ENCODE measurements at places on chromosomes 2 and 18. TPM values are rescaled to one million over a fixed set of nuclear protein-coding genes. Genes with fewer than 3 reads are reported as not detected.

DNA sequence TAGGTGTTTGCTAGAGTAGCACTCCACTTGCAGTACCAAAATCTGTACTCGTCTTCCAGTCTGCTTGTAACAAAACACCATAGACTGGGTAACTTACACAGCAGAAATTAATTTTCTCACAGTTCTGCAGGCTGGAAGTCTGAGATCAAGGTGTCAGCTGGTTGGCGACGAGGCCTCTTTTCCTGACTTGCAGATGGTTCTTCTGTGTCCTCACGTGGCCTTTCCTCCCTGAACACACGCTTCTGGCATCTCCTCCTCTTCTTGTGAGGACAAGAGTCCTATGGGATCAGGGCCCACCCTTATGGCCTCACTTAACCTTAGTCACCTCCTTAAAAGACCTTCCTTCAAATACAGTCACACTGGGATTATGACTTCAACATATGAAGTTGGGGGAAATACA lies 493.5 kb upstream of the MYT1L start:
- H3K27me3 ChIP-seq, result no peaks in the 10 kb centered on the region
- H3K36me3 ChIP-seq, result no peaks in the 10 kb centered on the region
- no peak overlapping the region for H3K27ac ChIP-seq
- no peak for DNase-seq
- H3K4me3 ChIP-seq, result no peak overlapping the region
- no peaks in the 10 kb centered on the region for H3K4me1 ChIP-seq

- no peak for DNase-seq
- no peak overlapping the region for H3K4me3 ChIP-seq
- no peaks in the 10 kb centered on the region for H3K36me3 ChIP-seq
- H3K4me1 ChIP-seq, result no peaks in the 10 kb centered on the region
Measured at GRCh38 chr2:126860385-126860784, 38.3 kb upstream of the TEX51 start.

DNA sequence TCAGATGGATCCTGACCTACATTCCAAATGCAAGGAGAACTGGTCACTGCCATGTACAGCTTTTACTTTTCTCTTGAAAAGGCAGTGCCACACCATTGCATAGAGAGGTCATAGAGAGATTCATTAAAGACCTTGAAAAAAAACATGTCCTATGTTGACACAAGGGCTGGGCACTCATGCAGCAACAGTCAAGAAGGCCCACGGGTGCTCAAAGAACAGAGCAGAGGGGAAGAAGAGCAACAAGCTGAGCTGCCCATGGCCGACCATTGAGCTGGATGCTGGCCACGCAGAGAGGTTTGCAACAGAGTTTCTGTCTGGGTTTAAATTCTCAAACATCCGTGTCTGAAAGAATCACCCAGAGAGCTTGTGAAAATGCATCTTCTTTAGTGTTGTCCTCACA lies 99.1 kb downstream of the ADD2 start:
- H3K27me3 ChIP-seq, result no peaks in the 10 kb centered on the region
- peaks cover 10% of the 10 kb centered on the region for H3K4me1 ChIP-seq
- no peak overlapping the region for H3K4me3 ChIP-seq

The CD302 gene
- total RNA-seq, result 1.0 TPM

DNA sequence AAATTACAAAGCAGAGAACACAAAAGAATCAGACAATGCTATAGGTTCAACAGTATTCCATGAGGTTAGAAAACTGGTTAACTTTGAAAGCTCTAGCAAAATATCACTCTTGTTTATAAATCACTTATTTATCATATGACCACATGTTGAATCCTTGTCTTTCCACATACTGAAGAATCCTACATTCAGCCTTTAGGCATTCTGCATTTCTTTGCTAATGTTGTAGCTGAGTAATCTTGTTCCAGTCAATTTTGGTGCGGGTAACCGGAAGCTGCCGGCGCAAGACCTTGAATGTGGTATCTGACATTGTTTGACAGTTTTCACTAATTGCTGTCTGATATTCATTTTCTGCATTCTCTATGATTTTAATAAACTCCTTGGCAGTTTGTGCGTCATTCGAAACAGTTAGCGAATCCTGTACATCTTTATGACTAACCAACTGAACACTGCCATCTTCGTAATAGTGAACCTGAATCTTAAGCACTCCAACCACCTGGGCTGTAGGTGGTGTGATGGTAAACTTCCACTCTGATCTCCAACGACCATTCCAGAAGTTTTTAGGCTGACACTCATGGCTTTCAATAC lies 154.1 kb downstream of the BAZ2B start:
- H3K27me3 ChIP-seq, result no peaks in the 10 kb centered on the region
- H3K4me3 ChIP-seq, result no peak overlapping the region
- no peak overlapping the region for H3K27ac ChIP-seq
- DNase-seq, result no peak

DNA sequence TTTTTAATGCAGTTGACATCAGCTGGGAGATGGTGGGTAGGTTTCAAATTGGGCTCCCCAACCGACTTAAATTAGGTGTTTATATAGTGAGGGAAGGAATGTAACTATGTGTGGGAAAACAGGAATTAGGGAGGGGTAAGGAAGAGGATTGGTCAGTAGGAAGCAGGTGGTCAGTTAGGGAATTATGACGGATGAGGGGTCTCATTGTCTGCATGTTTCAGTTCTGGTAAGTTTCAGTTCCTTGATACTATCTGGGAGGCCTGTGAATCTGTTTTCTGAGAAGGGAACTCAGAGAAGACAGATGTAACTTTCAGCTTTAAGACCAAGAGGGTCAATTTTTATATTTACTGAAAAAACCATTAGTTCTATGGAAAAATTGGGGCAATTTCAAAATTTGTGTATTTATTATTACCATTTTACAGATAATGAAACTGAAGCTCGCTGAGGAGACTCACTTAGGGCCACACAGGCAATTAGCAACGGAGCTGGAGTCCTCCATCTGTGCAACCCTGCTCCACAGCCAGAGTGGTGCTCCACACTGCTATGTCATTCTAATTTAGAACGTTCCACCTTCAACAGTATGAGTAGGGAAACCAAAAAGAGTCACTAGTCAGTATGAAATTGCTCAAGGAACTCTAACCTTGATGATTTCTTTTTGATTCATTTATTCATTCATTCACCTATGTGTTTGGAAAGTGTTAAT lies 36.0 kb upstream of the CCDC195 start:
- no peaks in the 10 kb centered on the region for H3K36me3 ChIP-seq
- no peak overlapping the region for H3K4me3 ChIP-seq
- H3K27ac ChIP-seq, result no peak overlapping the region
- DNase-seq, result no peak

DNA sequence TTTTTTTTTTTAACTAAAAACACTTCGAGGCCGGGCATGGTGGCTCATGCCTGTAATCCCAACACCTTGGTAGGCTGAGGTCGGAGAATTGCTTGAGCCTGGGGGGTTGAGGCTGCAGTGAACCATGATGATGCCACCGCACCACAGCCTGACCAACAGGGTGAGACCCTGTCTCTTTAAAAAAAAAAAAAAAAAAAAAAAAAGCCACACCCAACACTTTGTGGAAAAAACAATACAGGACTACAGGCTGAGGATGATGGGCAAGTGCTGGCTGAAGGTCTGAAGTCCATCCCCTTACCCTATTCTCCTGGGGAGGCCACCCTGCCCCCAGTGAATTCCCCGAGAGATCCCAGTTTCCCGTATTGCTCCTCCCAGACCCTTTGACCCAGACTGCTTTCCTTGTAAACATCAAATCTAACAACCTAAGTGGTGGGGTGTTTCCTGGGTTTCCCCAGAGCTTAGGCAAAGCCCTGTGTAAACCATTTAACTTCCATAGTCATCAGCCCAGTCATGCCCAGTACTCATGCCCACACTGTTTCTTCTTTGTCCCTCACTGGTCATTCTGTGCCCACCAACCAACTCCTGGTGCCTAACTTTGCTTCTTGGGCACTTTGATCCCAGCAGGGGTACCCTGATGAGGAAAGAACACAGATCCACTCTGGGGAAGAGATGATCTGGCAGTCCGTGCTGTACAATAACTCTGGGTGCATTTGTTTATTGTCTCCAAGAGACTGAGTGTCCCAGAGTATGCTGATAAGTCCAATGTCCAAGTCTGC lies 5.8 kb upstream of the TMEM37 start:
- H3K36me3 ChIP-seq, result no peaks in the 10 kb centered on the region
- DNase-seq, result no peak
- peaks cover 26% of the 10 kb centered on the region for H3K27me3 ChIP-seq
- no peak overlapping the region for H3K4me3 ChIP-seq
- no peaks in the 10 kb centered on the region for H3K4me1 ChIP-seq

The LINC00305 gene
- total RNA-seq, result not detected

GRCh38 chr2:206085742-206086445 lies at the start of gene INO80D:
Gene INO80D (minus strand): TSS chr2:206086174. CDS start chr2:206063016, 23,158 bp downstream.
- H3K27ac ChIP-seq, result peak within 1 kb of the TSS; percentile 94
- no peaks in the 10 kb centered on the region for H3K27me3 ChIP-seq
- H3K4me3 ChIP-seq, result peak within 1 kb of the TSS; percentile 90
- H3K36me3 ChIP-seq, result peaks cover 8% of the 10 kb centered on the region
- DNase-seq, result peak; percentile 74

DNA sequence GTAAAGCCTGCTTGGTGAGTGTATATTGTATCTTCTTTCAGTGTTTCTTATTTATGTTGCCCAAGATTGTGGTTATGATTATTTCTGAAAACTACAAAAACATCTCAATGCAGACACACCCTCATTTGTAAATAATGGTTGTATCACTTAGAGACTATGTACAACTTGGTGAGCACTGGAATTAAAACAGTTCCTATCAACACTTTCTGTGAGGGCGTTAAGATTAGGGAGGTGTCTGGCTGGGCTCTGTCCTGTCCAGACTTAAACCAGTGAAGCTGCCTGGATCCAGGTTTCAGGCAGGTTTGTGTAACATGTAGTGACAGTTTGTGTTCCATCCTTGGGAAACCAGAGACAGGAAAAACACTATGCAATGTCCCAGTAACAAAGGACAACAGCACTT lies 49.7 kb downstream of the CTAGE1 start:
- H3K4me3 ChIP-seq, result no peak overlapping the region
- H3K36me3 ChIP-seq, result no peaks in the 10 kb centered on the region
- no peak overlapping the region for H3K27ac ChIP-seq
- no peaks in the 10 kb centered on the region for H3K27me3 ChIP-seq
- no peak for DNase-seq

DNA sequence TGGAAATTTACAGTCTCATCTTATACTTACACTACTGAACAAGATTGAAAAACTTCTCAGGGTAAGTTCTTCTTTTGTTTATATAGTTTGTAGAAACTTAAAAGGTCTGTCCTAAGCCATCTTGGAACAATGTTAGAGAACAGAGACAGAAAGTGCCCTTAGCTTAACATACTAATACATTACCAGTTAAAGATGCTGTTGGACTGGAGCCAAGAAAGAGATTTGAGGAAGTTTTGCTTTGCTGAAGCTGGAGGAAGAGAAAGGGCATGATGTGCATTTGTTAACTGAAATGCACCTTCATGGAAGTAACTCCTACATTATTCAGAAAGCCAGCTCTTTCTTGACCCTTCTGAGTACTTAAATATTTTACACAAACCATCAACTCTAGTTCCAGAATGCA lies 66.5 kb upstream of the TNFRSF11A start:
- H3K27ac ChIP-seq, result no peak overlapping the region
- H3K36me3 ChIP-seq, result peaks cover 83% of the 10 kb centered on the region
- no peak for DNase-seq
- no peak overlapping the region for H3K4me3 ChIP-seq
- H3K4me1 ChIP-seq, result no peaks in the 10 kb centered on the region
- H3K27me3 ChIP-seq, result no peaks in the 10 kb centered on the region

GRCh38 chr2:26738481-26738880 lies 25.6 kb upstream of the SLC35F6 start:
- H3K27ac ChIP-seq, result no peak overlapping the region
- DNase-seq, result no peak
- no peaks in the 10 kb centered on the region for H3K36me3 ChIP-seq
- H3K4me3 ChIP-seq, result no peak overlapping the region
- H3K27me3 ChIP-seq, result no peaks in the 10 kb centered on the region

The TUBB8B gene
- not detected for total RNA-seq

GRCh38 chr18:69898241-69898861 lies 49.3 kb downstream of the CD226 start:
- H3K36me3 ChIP-seq, result peaks cover 23% of the 10 kb centered on the region
- no peak for DNase-seq
- H3K4me3 ChIP-seq, result peak overlapping the region; percentile 42
- H3K27ac ChIP-seq, result peak overlapping the region; percentile 70
- peaks cover 36% of the 10 kb centered on the region for H3K4me1 ChIP-seq
- no peaks in the 10 kb centered on the region for H3K27me3 ChIP-seq

- H3K36me3 ChIP-seq, result no peaks in the 10 kb centered on the region
- no peaks in the 10 kb centered on the region for H3K27me3 ChIP-seq
- no peak overlapping the region for H3K27ac ChIP-seq
- peak; percentile 13 for DNase-seq
Measured at GRCh38 chr2:30862054-30862651, 54.9 kb upstream of the CAPN13 start.

- peaks cover 12% of the 10 kb centered on the region for H3K36me3 ChIP-seq
- H3K27me3 ChIP-seq, result no peaks in the 10 kb centered on the region
- peaks cover 25% of the 10 kb centered on the region for H3K4me1 ChIP-seq
- no peak overlapping the region for H3K27ac ChIP-seq
- no peak overlapping the region for H3K4me3 ChIP-seq
Measured at GRCh38 chr2:27320958-27321543, 1.8 kb downstream of the MPV17 start.

GRCh38 chr2:38076152-38076709 lies 280 bp upstream of the CYP1B1 start:
- H3K27me3 ChIP-seq, result peaks cover 72% of the 10 kb centered on the region
- H3K4me3 ChIP-seq, result peak overlapping the region; percentile 22
- peaks cover 13% of the 10 kb centered on the region for H3K4me1 ChIP-seq
- no peak for DNase-seq
- H3K27ac ChIP-seq, result no peak overlapping the region

DNA sequence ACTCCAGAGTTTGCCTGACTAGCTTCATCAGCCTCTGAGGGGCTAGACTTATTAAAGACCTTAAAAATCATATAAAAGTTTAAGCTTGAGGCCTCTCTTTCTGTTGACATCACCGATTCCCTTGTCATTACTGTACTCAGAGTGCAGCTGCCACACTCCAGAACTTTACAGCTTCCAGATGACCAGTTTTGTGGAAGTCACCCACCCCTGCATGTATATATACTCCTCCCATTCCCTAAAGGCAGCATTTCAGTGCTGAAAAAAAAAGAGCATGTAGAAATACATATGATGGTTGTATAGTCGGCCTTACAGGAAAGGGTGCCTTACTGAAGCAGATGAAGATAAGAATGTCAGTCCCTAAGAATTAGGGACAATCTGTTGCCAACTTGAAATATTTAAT lies 117.3 kb downstream of the FEZ2 start:
- no peak overlapping the region for H3K27ac ChIP-seq
- peaks cover 3% of the 10 kb centered on the region for H3K36me3 ChIP-seq
- no peak overlapping the region for H3K4me3 ChIP-seq
- H3K4me1 ChIP-seq, result no peaks in the 10 kb centered on the region
- no peaks in the 10 kb centered on the region for H3K27me3 ChIP-seq

The ALK gene
- total RNA-seq, result not detected

DNA sequence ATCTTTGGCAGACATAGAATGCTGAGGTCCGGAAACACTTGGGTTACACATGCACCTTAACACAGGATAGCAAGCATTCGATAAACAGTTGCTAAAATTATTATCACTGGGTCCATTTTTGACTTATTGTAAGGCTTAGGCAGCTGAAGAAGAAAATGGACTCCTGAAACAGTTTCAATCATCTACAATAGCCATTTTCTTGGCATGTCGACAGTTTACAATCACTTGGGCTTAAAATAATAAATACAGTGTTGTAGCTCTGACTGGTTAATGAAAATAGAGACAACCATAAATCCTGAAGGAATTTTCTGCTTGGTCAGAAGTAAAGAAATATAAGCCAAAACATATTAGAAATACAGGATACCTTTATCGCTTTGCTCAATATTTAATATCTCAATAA lies 169.2 kb downstream of the XIRP2 start:
- DNase-seq, result no peak
- H3K4me1 ChIP-seq, result no peaks in the 10 kb centered on the region
- H3K4me3 ChIP-seq, result no peak overlapping the region
- no peaks in the 10 kb centered on the region for H3K36me3 ChIP-seq
- no peak overlapping the region for H3K27ac ChIP-seq
- no peaks in the 10 kb centered on the region for H3K27me3 ChIP-seq

The IL36G gene
- not detected for total RNA-seq

The CTAGE1 gene
- total RNA-seq, result not detected
